ENCODE measurements at places on chromosomes 11 and 22.

DNA sequence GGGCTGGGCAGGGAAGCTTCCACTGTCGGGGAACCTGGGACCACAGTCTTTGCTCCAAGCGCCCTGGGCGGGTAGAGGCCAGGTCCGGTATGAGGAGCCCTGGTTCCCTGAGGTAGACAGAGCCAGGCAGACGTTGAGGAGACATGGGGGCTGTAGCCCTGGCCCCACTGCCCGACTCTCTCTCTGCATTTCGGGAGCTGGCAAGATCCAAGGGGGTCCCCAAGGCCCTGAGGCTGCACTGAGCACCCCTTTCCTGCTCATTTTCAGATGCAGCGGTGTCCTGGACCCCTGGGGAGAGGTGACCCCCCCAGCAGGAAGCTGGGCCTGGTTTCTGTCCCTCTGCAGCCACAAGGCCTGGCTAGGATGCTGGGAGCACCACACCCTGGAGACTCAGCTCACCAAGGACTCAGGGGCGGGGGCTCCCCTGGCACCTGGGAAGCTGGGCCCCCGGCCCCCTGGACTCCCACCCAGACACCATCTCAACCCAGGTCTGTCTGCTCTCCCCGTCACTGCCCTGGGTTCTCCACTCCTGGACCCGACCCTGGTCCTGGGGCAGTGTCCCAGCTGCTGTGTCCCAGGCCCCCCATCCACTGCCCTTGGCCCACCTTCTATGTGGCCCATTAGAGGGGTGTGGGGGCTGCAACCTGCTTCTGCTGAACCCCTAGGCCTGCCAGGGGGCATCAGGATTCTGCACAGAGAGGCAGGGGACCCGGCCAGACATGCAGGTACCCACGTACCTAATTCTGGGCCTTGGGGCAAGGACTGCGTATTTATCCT lies 15.0 kb upstream of the MUC6 start:
- no peak for DNase-seq

DNA sequence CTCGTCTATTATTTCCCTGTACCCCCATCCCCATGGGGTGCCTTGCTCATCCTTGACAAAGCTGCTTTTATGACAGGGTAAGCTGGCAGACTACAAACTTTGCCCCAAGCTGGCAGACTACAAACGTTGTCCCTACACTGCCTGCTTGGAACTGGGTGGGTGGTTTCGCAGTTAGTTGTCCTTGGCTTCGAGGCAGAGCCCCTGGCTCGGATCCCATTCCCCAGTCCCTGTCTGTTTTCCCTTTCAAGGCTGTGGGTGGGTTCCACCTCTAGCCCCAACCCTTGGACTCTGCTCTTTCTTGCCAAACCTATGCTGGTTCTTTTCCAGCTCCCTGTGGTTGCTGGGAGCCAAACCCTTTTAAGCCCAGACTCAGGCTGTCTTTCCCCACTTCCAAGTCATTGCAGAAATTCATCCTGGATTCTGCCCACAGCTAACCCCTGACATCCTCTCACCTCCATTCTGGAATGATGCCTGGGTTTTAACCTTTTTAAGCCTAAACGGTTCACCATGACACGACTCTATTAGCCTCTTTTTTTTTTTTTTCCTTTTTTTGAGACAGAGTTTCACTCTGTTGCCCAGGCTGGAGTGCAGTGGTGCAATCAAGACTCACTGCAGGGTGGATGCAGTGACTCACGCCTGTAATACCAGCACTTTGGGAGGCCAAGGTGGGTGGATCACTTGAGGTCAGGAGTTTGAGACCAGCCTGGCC lies 9.2 kb upstream of the RBM14 start:
- DNase-seq: no peak

GRCh38 chr11:76624500-76625379 lies 45.8 kb downstream of the LRRC32 start:
- no peak for DNase-seq

DNA sequence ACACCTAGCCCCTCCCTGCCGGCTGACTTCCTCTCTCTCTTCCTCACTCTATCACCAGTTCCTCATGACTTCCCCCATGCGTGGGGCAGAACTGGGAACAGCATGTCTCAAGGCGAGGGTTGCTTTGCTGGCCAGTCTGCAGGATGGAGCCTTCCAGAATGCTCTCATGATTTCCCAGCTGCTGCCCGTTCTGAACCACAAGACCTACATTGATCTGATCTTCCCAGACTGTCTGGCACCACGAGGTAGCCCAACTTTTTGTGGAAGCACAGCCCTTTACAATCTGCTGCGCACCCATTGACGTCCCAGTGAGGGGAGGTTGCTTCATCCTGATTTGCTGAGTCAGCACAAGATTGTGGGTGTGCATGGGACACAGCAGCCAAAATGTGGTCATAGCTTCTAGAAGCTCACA lies 8.6 kb downstream of the TCN2 start:
- no peak for DNase-seq
